ENCODE measurements at places on chromosomes 6 and 20.

GRCh38 chr6:17820055-17820454 lies 113.3 kb upstream of the NUP153 start:
- no peak for DNase-seq

GRCh38 chr6:166670894-166671293 lies 43.8 kb upstream of the RPS6KA2 start:
- no peak for DNase-seq

DNA sequence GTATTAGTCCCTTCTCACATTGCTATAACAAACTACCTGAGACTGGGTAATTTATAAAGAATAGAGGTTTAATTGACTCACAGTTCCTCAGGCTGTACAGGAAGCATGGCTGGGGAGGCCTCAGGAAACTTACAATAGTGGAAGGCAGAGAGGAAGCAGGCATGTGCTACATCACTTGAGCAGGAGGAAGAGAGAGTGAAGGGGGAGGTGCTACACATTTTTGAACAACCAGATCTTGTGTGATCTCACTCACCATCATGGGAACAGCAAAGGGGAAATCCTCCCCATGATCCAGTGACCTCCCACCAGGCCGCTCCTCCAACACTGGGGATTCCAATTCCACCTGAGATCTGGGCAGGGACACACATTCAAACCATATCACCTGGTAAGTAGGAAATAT lies 630.6 kb downstream of the QKI start:
- peak; percentile 39 for DNase-seq

GRCh38 chr6:104700371-104701185 lies 159.1 kb downstream of the HACE1 start:
- no peak for DNase-seq

DNA sequence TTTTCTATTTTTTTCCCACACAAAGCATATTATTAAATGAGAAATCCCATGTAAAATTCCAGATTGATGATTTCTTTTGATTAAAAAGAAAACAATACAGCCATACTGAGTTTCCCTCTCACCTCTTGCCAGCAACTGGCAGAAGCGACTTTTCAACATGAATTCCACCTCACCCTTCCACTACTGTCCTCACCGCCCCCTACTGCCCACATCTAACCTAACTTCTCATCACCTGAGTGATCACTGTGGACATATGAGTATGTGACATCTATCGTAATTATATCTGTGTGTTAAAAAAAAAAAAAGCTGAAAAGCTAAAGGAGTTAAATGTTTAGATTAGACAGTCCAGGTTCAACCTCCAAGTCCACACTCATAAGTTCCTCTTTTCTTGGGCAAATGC lies 528.6 kb downstream of the PRKN start:
- DNase-seq = no peak

DNA sequence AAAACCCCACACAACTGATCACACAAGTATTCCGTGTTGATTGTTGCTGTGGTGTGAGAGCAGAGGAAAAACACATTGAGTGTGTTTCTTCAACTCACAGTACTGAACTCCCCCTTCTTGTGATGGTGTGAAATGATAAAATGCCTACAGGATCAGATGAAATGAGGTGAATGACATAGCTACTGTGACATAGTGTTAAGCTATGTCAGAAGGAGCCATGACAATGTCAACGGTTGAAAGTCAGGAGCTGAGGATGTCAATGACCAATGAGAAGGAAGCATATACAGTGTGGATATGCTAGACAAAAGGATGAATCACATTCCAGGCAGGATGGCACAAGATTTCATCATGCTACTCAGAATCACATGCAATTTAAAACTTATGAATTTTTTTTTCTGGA lies 38.8 kb downstream of the WASF1 start:
- DNase-seq = no peak

- DNase-seq = no peak
Measured at GRCh38 chr6:108798670-108799353, 49.4 kb upstream of the ARMC2 start.

- DNase-seq = no peak
Measured at GRCh38 chr6:24752917-24753492, 21.7 kb upstream of the GMNN start.

DNA sequence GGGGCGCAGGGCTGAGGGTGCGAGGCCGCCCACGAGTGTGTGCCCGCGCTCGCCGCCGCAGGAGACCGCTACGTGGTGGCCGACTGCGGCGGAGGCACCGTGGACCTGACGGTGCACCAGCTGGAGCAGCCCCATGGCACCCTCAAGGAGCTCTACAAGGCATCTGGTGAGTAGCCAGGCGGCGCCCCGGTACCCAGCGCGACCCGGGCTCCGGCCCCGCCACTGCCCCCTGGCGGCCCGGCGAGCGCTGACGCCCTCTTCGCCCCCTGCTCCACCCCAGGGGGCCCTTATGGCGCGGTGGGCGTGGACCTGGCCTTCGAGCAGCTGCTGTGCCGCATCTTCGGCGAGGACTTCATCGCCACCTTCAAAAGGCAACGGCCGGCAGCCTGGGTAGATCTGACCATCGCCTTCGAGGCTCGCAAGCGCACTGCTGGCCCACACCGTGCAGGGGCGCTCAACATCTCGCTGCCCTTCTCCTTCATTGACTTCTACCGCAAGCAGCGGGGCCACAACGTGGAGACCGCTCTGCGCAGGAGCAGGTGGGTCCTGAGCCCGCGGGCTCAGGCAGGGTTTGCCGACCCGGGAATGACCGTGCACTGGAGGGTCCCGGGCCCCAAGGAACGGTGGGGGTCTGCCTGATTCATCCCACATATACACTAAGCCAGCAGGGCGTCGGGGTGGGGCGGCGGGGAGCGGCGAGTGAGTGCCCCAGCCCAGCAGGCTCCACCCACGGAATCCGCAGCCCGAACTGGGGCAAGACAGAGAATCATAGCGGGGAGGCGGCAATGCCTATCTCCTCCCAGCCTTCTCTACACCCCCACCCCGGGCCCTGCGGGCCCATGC lies 17.4 kb downstream of the HSPA12B start:
- DNase-seq = no peak

DNA sequence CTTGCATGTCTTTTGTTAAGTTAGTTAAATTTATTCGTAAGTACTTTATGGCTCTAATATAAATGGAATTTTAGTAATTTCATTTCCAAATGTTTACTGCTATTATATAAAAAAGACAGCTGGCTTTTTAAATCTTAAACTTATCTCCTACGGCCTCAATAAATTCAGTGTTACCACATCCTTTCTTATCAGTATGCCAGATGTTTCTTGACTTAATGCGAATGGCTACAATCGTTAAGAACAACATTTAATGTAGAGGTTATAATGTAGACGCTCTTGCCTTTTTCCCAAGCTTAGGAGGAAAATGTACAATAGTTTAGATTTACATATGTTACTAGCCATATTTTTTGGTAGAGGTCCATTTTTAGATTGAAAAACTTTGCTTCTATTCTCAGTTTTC lies 659.4 kb downstream of the TENT5A start:
- DNase-seq = no peak

GRCh38 chr6:142827991-142828390 lies 117.0 kb downstream of the HIVEP2 start:
- DNase-seq = no peak

- no peak for DNase-seq
Measured at GRCh38 chr6:33297956-33298772, 578 bp downstream of the RGL2 start.

DNA sequence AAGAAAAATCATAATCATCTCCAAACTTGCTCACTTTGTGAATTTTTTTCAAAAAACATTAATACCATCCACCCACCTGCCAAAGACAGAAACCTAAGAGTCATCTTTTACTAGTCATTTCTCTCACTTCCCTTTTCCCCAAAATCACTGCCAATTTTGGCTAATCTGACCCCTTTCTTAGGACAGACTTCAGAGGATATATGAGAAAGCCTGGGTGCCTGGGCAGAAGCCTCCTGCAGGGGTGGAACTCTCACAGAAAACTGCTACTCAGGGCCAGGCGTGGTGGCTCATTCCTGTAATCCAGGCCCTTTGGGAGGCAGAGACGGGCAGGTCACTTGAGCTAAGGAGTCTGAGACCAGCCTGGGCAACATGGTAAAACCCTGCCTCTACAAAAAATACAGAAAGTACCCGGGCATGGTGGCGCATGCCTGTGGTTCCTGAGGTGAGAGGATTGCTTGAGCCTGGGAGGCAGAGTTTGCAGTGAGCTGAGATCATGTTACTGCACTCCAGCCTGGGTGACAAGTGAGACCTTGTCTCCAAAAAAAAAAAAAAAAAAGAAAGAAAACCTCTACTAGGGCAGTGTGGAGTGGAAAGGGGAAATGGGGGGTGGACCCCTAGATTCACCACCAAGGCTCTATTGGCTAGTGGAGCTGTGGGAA lies 3.8 kb downstream of the DEK start:
- no peak for DNase-seq
